ENCODE measurements at places on chromosomes 4 and X.

GRCh38 chrX:70527053-70527452 is 82.4 kb downstream of the DLG3 start:
- DNase-seq: no peak

DNA sequence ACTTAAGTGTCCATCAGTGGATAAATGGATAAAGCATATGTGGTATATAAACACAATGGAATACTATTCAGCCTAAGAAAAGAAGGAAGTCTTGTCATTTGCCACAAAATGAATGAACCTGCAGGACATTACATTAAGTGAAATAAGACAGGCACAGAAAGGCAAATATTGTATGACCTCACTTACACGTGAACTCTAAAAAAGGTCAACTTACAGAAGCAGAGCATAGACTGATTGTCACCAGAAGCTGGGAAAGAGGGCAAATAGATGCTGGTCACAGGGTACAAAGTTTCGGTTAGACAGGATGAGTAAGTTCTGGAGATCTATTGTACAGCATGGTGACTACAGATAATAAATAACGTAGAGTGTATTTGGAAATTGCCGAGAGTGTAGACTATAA is 247.7 kb downstream of the RAB28 start:
- DNase-seq: no peak

DNA sequence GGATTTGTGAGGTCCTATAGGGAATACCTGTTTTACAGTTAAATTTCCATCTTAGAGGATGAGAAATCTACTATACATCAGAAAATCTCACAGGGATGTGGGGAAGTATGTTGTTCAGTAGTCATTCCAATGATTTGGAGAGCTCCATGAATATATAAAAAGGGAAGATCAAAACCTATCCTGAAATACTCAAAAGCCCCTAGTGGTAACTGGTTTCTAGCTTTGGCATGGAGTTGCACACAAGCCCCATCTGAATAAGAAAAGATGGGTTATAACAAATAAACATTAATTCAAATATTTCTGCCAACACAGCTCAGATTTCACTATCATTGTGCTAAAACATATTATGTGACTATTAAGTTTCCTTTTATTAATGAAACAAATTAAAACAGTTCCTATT is 101.6 kb downstream of the FBXO8 start:
- no peak for DNase-seq

- DNase-seq: no peak
Measured at GRCh38 chrX:35040871-35041270, 98.3 kb downstream of the FAM47B start.

- no peak for DNase-seq
Measured at GRCh38 chr4:108619372-108620100, 840 bp upstream of the RPL34 start.

DNA sequence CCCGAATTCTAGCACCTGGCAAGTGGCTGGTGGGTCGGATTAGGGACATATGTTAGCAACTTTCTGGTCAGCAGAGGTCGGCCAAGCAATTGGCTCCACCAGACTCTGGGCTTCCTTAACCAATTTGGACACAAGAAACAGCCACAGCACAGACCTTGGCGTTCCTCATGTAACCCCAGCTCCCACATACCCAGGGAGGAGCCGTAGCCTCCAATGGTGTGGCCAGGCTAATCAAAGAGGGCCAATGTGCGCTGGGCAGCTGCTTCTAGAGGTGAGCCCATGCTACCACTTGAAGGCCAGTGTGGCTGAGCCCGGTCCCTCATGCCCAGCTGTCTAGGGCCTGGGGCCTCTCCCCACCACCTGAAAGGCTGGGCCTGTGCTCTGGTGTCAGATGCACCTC is 82.5 kb upstream of the MSX1 start:
- no peak for DNase-seq

GRCh38 chr4:115090483-115091075 is 22.8 kb downstream of the NDST4 start:
- no peak for DNase-seq

DNA sequence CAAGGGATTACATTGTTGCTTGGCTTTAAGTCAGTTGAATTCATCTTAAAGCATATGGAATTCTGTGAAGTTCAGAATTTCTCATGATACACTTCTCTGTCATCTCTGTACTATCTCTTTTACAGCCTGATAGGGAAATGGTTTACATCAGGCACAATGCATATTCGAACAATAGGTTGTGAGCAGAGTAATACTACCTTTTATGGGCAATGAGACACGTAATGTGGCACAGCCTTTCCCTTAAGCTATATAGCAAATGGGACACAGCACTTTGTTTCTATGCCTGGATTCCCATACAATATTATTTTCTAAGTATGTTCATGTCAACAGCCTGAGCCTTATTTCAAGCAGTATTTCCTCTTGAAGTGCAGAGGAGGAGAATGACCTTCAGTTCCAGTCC is 58.4 kb downstream of the SYNPO2 start:
- DNase-seq: no peak

DNA sequence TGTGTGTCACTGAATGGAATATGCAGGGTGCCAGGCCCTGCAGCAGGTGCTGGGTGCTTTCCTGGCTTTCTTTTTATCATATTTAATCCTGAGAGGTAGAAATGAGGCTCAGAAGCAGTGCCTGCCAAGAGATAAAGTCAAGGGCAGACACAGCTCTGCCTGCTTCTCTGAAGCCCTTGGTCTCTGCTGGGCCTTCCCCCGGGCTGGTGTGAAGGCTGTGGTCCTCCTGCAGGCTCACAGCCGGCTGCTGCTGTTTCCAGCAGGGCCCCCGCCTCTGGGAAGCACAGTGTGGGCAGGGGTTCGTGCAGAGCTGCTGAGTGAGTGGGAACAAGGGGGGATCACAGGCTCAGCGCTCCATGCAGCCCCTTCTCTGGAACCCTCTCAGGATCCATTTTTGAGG is 49.6 kb downstream of the TBC1D14 start:
- DNase-seq: no peak

DNA sequence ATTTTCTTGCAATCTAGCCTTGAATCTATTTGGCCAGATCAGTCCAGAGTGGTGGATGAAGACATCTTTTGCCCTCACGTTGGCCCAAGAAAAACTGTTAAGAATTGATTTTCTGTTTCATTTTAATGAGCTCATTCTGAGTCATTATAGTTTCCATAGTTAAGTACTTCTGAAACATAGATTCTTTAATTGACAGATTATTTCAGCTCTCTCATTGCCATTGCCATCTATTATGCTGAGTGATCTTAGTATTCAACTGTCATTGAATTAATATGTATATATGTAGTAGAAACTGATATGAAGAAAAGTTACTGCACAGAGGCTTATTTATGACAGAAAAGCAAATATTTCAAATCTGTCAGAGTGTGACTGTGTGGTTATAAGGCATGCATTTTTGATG is 45.5 kb upstream of the PPP1R2C start:
- DNase-seq: no peak

DNA sequence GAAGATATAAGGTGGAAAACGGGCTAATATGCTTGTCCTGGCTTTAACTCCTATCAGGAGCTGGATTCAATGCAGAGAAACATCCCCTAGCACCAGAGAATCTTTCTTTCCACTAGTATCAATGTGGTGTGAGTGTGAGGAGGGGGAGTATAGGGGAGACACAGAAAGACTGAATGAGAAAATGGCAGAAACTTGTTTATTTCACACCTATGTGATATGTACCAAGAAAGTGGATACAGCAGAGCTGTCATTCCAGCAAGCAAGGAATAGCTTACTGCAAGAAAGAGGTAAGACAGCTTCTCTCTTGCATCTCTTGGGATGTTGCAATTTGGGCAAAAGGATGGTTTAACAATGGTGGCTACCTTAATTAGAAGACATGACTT is 105.6 kb downstream of the LNX1 start:
- DNase-seq: no peak

DNA sequence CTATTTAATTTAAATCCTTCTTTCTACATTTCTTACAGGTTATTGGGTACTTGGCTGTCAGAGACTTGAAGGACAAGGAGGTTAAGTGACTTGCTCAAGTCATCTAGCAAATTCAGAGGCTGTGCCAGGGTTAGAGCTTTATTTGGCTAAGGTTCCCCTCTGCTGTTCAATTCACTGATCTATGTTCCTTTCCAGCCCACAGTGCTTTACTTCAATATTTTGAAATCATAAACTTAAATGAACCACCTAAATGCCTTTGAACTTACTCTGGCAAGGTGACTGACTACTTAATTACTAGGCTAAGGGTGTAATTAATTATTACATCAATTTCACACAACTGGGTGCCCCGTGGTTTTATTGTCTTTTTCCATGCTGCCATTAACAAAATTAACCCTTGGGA is 288.7 kb downstream of the CAMK2D start:
- DNase-seq: no peak

GRCh38 chr4:1843852-1844251 is 12.1 kb downstream of the LETM1 start:
- DNase-seq: no peak

DNA sequence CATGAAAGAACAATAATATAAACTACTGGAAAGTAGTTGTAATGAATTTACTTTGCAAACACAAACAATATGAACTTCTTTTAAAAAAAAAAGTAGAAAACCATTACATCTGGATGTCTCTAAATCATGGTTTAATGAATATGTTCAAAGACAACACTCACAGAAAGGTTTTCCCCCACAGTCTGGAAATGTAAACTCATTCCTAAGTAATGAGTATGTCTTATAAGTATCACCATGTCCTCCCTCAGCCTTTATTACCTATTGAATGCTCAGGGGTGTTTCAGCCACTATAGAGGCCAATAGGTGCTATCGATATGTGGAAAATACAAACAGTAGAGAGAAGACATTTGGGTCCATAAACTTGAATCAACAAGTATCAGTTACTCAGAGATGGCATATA is 186.7 kb downstream of the PALLD start:
- DNase-seq: no peak

DNA sequence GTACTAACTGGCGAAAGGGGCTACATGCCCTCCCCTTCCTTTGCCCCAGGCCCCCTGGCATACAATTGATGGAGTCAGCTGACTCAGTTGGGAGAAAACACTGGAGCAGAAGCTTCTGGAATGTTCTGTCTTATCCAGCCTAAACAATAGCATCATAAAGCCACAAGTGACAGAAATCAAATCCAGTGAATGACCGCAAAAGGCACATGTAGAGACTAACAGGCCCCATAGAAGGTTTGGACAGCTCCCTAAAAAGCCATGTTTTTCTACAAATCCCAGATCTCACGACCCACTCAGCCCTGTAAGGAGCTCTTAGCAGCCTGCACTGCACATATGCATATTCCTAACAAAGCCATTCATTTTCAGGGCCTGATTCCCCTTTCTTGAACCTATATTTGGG is 25.1 kb downstream of the SCARB2 start:
- DNase-seq: no peak

DNA sequence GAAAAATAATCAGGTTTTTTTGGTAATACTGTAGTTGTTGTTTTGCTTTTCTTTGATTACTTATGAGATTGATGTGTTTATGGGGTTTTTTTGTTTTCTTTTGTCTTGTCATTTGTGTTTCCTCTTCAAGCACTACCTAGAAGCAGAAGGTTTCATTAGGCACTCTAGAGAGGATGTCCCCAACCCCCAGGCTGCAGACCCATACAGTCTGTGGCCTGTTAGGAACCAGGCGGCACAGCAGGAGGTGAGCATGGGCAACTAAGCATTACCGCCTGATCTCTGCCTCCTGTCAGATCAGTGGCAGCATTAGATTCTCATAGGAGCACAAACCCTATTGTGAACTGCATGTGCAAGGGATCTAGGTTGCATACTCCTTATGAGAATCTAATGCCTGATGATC is 22.9 kb upstream of the NOCT start:
- no peak for DNase-seq

DNA sequence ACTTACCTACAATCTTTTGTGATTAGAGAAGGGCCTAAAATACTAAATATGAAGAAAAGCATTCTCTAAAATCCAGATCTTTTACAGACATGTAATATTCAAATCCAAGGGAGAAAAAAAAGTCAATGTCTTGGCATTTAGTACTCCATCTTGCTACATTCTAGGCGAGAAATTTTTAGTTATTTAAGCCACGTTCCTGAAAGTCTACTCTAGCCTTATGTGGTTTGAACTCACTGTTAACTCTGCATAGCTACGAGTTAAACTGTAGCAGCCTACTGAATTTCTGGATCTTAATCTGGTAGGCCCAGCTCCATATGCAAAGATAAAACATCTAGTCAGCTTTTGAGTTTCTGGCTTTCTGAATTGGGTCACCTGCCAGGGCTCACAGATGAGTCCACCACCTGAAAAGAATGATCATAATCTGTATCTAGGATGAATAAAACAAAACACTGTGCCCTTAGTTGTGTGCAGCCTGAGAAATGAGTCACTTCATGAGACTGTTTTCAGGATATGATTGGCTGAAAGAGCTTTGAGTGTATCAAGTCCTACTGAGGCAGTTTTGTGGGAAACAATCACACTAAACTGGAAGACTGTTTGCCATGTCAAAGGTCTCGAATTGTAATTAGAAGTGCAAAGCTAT is 3.2 kb upstream of the NEK1 start:
- no peak for DNase-seq

DNA sequence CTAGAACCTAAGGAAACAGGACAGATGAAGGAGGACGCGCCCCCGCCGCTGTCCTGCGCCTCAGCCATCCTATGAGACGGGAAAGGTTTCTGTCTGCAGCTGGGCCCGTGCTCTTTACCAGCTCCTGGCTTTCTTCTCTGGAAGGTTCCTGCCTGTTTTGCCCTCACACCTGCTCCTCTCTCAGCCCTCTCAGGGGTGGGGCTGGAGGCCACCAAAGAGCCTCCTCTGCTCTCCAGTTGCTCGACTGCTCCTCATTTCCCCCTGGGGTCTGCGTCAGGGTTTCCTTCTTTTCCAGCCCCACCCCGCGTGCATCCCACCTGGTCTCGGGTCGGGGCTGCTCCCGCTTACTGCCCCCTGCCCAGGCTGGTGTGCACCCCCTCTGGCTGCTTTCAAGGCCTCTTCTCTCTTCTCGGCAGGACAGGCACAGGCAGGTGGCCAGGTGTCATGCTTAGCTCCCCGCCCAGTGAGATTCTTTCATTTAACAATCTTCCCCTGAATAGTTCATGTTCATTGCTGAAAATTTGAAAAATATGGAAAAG is 4.6 kb downstream of the HTT-AS start:
- no peak for DNase-seq

- DNase-seq: no peak
Measured at GRCh38 chr4:53349091-53349491, 16.8 kb downstream of the SCFD2 start.

DNA sequence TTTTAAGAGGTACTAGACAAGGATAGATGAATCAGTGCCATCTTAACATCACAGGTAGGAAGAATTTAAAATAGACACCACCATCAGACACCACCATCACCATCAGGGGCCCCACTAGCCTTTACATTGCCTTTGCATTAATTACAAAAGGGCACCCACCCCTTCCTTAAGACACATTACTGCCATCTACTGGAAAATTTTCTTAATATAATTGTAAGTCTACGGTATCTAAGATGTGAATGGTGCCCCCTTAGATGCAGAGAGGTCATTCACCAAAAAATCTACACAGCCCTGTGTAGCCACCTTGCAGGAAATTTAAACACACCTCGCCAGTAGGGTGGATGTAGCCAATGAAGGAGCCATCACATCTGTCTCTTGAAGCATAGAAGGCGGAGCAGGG is 184.1 kb downstream of the MID1IP1 start:
- no peak for DNase-seq
